ENCODE measurements at places on chromosomes 4 and X.

GRCh38 chr4:102441978-102442911 lies 58.9 kb upstream of the NFKB1 start:
- no peak for DNase-seq

DNA sequence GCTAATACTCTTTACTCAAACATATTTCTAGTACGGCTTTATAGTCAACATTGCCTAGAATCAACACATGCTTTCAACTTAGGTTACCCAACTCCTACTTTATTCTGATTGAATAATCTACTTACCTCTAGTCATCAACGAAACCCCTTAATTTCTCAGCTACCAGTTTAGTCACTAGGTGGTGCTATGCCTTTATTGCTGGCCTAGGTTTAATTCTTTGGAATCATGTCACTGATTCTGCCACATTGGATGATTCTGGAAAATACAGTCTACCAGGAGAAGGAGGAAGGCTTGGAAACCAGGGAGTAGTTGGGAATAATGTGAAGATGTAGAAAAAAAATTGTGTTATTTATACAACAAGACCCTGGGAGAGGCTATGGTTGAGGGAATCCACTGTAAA lies 167.7 kb downstream of the DCAF12L2 start:
- no peak for DNase-seq

GRCh38 chrX:40086569-40087335 lies 11.0 kb downstream of the BCOR start:
- no peak for DNase-seq

DNA sequence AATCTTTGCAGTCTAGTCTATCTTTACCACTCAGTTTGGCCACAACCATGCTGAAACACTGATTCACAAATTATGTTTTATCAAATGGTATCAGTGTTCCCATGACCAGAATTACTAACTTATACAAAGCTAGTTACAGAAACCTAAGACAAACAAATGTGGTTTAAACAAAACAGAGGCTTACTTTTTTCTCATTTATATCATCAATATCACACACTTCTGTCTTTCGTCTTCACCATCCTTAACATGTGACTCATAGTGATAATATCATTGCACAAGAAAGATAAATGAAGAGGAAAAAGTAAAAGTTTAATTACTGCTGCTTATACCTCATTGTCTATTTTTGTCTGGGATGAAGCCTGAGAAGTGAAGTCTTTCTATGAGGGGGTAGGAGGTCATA lies 406.6 kb downstream of the PCDH10 start:
- no peak for DNase-seq

DNA sequence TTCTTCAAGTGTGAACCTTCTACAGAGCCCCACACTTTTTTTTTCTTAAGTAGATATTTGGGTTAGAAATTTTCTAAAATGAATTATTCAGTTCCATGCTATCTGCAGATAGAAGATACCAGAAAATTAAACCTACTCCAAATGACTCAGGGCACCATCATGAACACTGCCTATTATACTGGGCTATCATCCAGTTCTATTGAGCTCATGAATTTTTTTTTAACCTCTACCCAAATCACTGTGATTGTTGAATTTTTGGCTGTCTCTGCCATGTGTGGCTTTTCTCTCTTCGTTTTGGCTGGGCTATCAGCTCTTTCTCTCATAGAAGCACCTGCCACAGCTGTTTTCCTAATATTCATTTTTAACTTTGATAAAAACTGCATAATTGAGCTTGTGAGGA lies 31.0 kb upstream of the SLC34A2 start:
- DNase-seq: no peak

GRCh38 chr4:88802585-88803286 lies 105.1 kb upstream of the NAP1L5 start:
- no peak for DNase-seq

All from amniotic stem cell (primary cell).